ENCODE measurements at places on chromosomes 3 and 15.
A peak's percentile ranks its signal among the peaks of the same experiment; 100 is the strongest.

DNA sequence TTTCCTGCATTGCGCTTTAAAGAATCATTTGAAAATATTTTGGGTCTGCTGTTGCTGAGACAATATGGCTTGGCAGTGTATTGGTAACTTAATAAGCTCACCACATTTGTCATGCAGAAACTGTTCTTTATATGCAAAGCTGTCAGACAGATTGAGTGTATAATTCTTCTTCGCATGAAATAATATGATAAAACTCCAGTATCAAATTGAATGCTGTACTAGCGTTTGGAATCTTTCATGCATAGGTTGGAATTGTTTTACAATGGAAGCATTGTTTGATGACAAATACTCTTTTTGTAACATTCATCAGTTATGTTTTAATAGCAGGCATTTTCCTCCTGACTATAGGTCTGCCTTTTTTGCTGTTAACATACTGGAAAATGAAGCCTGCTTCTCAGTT lies 53.8 kb downstream of the RBMS3 start:
- no peak for DNase-seq

DNA sequence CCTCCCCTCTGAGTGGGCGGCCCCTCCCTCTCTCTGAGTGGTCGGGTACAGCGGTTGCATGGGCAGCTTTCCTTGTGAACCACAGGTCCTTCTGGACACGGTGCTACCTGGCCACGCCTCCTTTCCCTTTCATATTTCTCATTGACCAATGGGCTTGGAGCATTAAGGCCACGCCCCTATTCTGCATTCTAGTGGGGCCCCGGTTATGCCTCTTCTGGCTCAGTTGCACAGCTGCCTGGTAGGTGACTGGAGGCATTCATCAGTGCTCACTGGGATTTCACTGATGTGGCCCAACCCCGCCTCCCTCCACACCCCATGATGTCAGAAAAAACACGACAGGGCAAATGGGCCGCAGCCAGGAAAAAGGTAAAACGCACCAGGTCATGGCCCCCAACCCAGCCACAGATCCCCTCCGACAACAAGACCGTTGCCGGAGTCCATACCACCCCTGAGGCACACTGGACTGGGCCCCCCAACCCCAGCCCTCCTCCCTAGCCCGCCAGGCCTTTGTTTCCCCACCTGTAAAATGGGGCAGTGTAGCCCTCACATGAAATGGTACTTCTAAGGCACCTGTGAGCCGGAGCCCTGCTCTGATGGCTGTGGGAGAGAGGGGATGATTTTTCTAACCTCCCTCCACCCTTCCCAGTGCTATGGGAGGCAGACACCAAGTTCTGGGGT lies 26.3 kb downstream of the NGRN start:
- DNase-seq = no peak

DNA sequence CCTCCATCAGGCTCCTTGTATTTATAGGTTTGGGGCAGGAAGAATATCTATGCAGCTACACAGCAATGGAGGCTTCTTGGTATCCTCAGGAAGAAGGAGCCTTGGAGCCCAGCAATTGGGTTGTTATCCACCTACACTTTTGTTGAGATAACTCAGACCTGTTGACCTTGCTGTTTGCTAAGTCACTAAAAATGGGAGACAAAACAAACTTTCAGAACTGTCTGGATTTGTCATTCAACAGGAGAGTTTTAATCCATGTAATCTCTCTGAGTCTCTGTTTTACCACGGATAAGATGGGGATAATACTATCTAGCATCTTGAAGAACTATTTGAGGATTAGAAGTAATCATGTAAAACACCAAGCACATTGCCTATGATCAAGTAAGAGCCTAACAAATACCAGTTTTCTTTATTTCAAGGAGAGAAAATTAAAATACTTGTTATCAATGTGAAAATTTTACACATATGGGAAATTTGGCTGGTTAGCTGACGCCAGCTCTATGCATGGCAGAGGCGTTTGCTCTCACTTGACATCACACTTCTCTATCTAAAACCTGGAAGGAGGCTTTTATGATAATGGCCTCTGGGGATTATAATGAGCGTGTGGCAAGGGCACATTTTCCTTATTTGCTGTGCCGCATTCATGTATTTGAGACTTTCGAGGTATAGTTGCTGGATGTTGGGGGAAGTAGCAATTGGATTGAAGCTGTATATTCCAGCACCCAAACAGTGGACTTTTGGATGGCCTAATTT lies 215.6 kb downstream of the PDCD6IP start:
- DNase-seq = no peak

- no peak for DNase-seq
These were observed 621.5 kb upstream of the ZNF385D start for GRCh38 chr3:22372292-22373062.

GRCh38 chr3:182971637-182972036 lies 8.7 kb downstream of the DCUN1D1 start:
- DNase-seq = no peak

GRCh38 chr15:98830034-98830634 lies 177.5 kb downstream of the PGPEP1L start:
- no peak for DNase-seq

- no peak for DNase-seq
These were observed 70.1 kb downstream of the KLF15 start for GRCh38 chr3:126287171-126287535.

DNA sequence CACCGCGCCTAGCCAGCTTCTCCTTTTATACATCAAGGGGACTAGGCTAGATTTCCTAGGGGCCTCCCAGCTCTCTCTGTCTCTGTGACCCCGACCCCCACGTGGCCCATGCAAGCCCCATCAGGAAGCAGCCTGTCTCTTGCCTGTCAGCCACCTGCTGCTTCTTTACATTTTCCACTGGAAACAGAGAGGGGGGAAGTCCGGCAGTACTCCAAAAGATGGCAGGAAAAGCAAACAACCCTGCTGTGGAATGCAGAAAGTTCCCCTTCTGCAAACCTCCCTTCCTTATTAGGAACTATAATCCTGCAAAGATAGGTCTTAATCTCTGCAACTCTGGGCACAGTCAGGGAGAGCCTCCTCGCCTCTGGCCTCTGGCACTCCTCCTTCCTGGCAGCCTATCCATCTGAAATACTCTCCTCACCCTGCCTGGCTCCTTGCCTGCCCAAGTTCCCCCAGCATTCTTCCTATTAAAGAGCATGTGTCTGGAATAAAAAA lies 47.4 kb upstream of the HACD2 start:
- DNase-seq = peak; percentile 74

GRCh38 chr3:144055604-144056003 lies 84.0 kb downstream of the DIPK2A start:
- DNase-seq = peak; percentile 39

DNA sequence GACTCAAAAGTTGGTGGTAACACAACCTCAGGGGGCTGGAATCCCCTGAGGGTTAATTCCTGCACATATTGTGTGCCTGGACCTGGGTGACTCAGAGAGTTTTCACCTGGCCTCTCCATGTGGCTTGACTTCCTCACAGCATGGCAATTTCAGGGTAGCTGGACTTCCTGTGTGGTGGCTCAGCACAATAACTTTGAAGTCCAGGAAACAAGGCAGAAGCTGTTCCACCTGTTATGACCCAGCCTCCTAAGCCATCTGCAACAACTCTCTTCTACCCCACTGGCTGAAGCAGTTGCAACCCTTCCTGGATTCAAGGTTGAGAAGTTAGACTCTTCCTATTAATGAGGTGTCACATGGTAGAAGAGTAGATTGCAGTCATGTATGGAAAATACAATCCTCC lies 58.4 kb downstream of the EDEM1 start:
- DNase-seq = no peak

- no peak for DNase-seq
These were observed 1.4 kb downstream of the ISLR start for GRCh38 chr15:74174958-74175253.

- DNase-seq = peak; percentile 75
These were observed 4.2 kb downstream of the HMCES start for GRCh38 chr3:129282727-129283327.

DNA sequence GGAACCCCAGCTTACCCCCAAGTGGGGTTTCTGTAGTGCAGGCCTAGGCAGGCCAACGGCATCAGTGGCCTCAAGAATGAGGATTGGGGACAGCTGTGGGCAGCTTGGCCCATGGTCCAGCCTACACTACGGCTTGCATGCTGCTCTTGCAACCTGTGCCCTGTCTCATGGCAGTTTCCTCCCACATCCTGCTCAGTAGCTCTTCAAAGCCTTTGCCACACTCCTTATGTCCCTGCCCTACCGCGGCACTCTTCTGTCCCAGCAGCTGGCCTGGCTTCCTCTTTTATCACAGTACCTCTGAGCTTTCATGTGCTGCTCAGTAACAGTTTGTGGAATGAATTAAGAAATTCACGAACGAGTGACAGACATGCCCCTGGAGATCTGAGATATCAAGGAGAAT lies 431.0 kb downstream of the EPHB1 start:
- no peak for DNase-seq

GRCh38 chr3:101193957-101194356 lies 126.4 kb downstream of the IMPG2 start:
- peak; percentile 46 for DNase-seq

DNA sequence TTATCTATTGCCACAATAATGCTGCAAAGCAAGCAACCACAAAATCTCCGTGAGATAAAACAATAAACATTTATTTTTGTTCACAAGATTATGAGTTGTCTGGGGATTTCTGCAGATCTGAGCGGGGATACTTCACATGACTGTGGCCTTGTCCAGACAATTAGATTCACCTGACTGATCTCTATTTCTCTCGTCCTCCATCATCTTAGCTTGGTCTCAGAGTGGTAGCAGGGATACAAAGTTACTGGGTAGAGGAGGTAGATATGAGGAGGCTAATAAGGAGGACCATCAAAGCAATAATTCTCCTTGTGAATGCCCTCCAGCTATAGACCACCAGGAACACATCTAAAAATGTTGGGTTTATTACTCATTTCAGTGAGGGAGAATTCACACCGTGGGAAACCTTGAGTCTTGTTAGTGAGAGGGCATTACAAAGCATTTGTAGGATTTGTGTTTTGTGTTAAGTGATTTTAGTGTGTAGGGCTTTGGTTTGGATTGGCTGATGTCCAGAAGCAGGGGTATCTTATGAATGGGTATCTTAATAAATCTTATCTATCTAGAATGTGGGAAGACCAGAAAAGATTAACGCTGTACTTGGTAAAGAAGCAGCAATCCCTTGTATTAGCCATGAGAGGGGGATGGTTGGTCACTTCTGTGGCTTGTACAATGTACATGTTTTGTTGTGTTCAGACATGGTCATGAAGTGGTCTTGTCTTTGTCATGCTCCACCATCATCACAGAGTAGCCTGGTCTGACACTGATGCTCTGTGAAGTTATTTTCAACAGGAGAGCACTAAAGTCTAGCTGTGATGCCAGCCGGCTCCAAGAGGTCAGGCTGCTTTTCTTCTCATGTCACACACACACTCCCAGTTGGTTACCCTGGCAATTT lies 287.6 kb upstream of the STT3B start:
- DNase-seq = no peak

DNA sequence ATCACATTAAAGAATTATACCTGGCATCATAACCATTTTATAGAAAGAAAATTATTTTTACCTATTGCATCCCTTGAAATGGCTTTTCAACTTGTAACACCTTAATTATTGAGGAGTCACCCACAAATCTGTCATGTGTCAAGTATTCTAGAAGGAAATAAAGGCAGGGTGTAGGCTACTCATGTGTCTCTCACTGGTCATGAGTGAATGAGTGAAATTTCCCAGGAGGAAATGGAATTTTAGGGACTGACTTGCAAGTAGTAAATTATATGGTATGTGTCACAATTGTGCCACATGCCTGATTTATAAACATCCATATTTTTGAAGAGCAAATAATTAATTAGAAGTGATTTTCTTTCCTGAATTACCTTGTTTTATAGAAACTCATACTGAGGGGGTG lies 310.5 kb upstream of the ADAMTS9 start:
- DNase-seq = no peak

GRCh38 chr15:34132881-34133280 lies 31.0 kb downstream of the PGBD4 start:
- DNase-seq = no peak

DNA sequence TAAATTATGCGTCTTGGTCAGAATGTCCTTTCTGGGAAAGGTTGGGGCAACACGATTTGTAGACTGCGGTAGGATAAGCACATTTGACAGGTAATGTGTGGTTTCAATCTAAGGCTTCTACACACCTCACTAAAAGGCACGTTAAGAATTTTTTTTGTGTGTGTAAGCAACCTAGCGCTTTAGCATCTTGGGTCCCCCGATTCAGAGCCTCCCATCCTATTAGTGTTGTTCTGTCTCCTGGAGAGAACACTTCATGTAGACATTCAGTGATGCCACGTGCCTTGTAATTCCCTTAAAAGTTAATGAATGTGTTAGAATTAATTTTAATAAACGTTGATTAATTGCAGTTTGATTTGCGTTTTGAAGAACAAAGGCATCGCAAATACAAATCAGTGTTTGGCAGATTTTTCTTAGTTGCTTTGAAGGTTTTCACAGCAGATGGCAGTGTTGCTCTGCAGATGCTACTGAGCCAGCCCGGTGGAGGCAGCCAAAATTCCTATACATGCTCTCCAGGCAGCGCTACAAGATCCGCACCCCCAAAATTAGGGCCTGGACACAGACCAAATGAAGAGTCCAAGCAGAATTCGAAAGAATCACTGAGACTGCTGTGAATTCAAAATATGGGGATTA lies 63.5 kb downstream of the OTOL1 start:
- peak; percentile 41 for DNase-seq

- no peak for DNase-seq
These were observed 34.3 kb upstream of the ANKDD1A start for GRCh38 chr15:64877435-64877834.

DNA sequence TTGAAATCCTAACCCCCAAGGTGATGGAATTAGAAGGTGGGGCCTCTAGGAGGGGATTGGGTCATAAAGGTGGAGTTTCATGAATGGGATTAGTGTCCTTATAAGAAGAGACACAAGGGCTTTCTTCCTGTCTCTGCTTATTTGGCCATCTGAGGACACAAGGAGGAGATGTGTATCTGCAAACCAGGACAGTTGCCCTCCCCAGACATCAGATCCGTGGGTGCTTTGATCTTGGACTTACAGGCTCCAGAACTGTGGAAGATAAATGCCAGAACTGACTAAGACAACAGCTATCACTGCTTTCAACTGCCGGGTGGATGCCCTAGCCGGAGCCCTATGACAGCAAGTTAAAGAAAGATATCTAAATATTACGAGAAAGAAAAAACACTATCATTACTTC lies 94.4 kb downstream of the CHRNA7 start:
- no peak for DNase-seq

GRCh38 chr3:172643506-172644179 lies 67.2 kb downstream of the NCEH1 start:
- DNase-seq = no peak

DNA sequence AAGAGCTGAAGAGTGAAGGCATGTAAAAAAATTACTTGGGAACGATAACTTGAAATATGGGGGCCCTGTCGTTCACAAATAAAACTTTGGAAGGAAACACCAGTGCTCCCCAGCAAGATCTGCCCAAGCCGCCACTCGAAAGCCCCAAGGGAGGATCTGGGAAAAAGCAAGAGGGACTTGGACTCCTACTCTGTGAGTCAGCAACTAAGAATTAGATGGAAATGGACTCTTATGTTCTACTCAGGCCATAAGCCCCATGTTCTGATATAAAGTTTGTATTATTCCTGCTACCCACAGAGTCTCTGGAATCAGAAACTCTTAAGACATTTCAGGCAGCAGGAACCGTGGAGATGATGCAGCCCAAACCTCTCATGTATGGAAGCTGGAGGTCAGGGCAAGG lies 75.7 kb downstream of the ITGB5 start:
- peak; percentile 91 for DNase-seq

- DNase-seq = no peak
These were observed 18.1 kb downstream of the CRABP1 start for GRCh38 chr15:78358102-78358870.
